ENCODE measurements at places on chromosomes 4 and X.

DNA sequence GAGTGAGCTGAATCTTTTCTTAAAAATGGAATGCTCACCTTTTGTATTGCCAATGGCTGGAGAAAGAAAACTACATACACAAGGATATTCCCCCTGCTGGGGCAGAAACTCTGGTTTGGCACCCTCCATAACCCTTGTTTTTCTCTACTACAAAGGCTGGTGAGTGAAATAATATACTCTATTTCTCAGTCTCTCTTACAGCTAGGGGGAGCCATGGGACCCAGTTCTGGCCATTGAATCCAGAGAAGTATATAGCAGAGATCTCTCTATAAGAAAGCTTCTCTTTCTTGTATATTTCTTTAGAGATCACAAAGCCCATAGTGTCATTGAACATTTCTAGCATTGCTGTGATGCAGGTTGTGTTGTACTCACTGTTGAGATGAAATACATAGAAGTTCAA is 49.8 kb downstream of the SMPX start:
- DNase-seq, result no peak

- no peak for DNase-seq
Observed at GRCh38 chrX:151723156-151723760, 7.4 kb downstream of the FATE1 start.

GRCh38 chr4:118014831-118015230 is 19.5 kb upstream of the NDST3 start:
- no peak for DNase-seq

DNA sequence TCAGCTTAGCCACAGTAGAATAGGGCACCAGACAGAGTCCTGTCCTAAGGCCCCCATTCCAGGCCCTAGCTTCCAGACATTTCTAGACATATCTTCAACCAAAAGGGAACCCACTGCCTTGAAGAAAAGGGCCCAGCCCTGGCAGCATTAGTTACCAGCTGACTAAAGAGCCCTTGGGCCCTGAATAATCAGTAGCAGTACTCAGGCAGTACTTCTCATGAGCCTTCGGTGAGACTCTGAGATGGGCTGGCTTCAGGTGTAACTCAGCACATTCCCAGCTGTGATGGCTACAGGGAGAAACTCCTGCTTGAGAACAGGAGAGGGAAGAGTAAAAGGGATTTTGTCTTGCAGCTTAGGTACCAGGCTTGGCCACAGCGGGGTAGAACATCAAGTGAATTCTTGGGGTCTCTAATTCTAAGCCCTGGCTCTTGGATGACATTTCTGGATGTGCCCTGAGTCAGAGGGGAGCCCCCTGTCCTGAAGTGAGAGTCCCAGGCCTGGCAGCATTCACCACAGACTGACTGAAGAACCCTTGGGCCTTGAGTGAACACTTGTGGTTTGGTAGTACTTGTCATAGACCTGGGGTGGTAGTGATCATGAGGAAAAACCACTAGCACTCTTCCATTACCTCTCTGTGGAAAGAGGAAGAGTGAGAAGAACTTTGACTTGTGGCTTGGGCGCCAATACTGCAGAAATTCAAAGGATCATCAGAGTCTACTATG is 170.1 kb downstream of the ATP10D start:
- no peak for DNase-seq

DNA sequence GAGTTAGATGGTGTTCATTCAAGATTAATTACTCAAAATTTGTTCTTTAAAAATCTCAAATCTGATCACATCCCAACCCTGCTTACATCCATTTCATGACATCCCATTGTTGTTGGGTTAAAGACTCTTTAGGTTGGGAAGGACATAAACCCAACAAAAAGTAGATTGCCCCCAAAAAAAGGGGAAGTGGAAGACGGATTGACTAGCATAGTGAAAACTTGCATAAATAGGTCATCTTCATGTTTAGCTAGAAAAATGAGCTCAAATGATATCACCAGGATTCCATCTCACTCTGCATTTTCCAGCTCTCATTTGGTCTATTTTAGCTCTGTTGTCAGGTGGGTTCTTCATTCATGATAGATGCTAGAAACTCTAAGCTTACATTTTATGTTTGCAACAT is 18.5 kb upstream of the TET2 start:
- no peak for DNase-seq

DNA sequence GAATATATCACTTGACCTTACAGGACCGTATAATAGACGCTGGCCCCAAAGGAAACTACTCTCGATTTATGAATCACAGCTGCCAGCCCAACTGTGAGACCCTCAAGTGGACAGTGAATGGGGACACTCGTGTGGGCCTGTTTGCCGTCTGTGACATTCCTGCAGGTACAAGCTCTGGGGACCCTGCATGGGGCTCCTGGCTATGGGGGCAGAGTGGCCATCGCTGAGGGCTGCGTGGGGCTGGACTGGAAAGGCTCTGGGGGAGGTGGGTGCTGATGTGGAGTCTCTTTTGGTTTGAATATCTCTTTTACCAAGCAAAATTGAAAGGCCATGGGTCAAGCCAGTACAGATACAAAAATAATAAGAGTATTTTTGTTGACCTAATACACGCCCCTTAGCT is 33.9 kb downstream of the NELFA start:
- no peak for DNase-seq

DNA sequence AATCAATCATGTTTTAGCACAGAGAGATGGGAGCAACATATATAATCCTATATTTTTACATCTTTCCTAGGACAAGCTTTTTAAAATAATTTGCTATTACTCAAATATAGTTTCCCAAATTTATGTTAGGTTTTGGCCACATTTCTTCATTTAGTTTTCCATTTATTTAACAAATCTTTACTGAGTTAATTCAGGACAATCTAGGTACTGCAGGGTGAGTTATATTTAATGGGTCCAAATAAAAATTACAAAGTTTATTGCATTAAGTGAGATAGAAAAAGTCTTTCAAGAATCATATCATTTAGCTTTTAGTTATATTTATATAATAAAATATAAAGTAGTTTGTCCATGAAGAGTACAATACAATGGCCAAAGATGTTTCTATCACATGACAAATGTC is 269.2 kb downstream of the EPHA5 start:
- DNase-seq, result no peak

DNA sequence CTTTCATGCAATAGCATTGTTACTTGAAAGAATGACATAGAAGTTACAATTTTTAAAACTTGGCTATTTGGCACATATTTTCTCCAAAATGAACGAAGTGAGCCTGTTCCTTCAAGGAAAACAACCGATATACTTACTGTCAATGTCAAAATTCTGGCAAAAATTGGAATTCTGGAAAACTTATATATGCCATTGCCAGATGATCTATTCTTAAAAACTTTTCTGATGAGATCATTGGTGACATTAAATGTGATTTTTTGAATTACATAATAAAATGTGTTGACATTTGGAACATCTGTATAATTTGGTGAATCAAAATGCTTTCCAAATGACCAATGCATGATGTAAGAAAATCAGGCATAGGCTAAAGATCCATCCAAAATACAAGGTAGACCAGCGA is 209.0 kb downstream of the SCFD2 start:
- no peak for DNase-seq

DNA sequence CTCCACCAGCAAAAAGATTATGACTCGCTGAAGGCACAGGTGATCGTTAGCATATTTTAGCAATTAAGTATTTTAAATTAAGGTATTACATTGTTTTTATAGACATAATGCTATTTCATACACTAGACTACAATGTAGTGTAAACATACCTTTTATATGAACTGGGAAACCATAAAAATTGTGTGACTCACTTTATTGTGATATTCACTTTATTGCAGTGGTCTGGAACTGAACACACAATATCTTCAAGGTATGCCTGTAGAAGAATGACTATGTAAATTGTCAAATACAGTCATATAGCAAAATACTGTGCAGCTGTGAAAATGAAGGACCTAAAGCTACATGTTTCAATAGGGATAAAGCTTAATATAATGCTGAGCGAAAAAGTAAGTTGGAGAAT is 26.6 kb upstream of the MAML3 start:
- no peak for DNase-seq

Data from stimulated activated CD4-positive, alpha-beta T cell treated with anti-CD3 and anti-CD28 coated beads, Interleukin-12 subunit alpha, Interleukin-12 subunit beta, amount 100 ng/mL, for 24 hours (primary cell).